ENCODE measurements at places on chromosomes 16 and 17.

DNA sequence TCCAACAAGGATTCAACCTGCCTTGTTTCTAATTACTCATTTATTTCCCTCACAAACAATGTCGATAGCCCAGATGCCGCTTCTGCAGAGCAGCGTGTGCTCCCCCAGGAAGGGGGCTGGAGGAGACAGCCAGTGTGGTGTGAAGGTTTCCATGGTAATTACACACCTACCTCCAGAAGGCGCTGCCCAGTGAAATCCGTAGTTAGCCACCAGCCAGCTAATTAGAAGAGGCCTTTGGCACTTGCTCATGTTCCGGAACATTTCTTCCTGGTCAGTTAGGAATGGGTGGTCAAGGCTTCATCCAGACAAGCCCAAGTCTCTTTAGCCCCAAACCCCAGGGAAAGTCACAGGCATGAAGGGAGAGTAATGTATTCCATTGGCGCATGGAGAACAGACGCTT, 342.5 kb upstream of the C16orf82 start:
- no peak for DNase-seq

DNA sequence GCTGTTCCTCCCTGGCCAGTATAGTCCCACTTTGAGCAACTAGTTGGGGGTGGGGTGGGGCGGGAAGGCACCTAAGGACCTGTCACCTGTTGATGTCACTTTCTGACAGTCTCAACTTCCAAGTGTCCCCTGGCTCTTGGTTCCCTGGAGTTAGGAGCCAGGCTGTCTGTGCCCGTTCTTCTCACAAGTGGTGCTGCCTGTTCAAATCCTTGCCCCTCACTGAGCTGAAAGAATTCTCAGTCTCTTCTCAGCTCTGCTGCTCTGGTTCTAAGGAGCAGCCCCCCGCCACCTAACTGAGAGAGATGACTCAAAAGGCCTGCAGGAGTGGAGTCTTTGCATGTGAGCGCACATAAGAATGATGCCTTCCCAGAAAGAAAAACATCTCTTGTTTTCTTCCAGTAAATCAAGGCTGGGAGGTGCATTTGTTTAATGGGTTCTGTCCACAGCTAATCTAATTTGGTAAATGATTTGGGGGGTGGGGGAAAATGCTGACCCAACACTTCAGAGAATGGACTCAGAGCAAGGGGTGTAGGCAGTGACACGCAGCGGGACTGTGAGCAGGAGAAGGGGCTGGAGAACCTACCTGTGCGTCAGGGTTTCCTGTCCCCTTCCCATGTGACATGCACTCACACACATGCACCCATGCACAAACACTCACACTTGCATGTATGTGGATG, 78.2 kb upstream of the NLRP1 start:
- DNase-seq: no peak

DNA sequence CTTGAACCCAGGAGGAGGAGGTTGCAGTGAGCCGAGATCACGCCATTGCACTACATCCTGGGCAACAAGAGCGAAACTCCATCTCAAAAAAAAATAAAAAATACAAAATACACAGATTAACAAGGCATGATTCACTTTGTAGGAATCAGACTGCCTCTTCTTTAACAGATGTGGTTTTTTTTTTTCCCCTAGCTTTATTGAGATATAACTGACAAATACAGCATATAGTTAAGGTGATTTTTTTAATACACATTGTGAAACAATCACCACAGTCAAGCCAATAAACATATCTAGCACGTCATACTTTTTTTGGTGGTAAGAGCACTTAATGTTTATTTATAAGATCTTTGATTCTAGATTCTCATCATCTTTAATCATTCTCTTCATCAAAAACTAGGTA, 87.8 kb downstream of the SPAG9 start:
- DNase-seq: no peak

DNA sequence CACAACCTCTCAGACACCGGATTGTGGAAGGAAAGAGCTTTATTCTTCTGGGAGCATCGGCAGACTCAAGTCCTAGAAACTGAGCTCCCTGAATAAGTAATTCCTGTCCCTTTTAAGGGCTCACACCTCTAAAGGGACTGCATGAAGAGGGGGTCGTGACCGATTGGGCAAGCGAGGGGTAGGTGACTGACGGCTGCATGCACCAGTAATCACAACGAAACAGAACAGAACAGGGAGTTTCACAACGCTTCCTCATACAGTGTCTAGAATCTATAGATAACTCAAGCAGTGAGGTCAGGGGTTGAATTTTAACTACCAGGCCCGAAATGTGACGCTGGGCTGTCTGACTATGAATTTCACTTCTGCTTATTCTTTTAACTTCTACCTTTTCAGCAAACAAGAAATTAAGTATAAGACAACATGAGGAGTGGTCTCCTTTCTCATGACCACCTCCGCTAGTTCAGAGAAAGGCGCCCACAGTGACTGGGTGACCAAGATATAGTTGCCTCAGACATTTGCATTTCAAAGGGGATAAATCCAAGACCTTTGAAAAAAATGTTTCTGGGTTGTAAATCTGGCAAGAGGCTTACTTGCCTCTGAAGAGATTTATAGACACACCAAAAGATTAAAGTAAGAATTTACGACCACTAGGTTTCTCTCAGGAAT, 88.4 kb upstream of the ATF7IP2 start:
- no peak for DNase-seq

- no peak for DNase-seq
These were observed 998 bp upstream of the TMEM11 start for GRCh38 chr17:21214777-21215541.

- DNase-seq: no peak
These were observed 8.0 kb downstream of the DLG4 start for GRCh38 chr17:7211491-7212273.

DNA sequence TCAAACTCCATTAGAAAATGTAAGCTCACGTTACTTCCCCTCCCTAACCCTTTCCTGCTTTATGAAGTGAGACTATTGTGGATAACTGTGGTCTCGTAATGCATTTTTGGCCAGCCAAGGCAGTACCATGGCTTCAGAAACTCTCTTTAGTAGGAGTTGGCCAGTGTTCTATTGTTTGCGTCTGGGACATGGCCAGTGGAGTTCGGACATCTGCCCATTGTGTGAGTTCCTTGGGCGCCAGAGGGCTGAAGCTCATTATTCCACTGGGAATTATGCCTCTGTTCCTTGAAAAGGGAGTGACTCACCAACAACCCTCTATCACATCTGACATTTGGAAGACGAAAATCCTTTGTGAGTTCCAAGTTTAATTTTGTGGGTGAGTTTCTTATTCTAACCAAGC, 319.5 kb upstream of the SOX9 start:
- DNase-seq: no peak

GRCh38 chr17:67139289-67139688, 94.9 kb downstream of the CACNG1 start:
- no peak for DNase-seq

DNA sequence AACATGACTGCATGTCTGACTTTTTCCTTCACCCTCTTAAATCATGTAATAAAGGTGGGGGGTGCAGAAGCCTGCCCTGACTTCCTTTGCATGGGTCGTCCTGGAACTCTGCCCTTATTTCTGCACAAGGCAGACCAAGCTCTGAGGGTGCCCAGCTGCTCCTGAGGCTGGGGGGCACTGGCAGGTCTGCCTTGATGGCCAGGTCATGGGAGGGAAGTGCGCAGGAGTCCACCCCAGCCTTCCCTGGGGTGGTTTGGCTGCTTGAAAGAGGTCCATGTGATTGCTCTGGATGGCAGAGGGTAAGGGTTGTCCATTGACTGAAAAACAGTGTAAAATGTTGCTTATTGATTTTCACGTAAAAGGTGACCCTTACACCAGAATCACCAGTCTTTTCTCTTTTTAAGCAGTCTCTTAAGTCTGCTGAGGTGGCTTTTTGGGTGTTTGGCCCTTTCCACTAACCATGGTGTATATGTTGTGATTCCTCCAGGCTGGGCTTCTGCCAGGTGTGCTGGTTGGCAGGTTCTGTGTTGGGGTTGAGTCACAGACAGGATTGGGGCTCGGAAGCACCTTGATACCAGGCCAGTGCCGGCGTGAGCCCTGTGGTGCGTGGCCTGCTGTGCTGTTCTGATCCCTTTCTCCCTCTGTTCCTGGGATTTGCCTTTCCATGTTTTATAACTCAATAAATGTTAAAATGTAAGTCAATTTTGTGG, 19.4 kb downstream of the DHX38 start:
- DNase-seq: no peak

GRCh38 chr17:40615068-40615840, 32.4 kb downstream of the SMARCE1 start:
- no peak for DNase-seq

- DNase-seq: no peak
These were observed 14.9 kb upstream of the HS3ST4 start for GRCh38 chr16:25676820-25677219.

DNA sequence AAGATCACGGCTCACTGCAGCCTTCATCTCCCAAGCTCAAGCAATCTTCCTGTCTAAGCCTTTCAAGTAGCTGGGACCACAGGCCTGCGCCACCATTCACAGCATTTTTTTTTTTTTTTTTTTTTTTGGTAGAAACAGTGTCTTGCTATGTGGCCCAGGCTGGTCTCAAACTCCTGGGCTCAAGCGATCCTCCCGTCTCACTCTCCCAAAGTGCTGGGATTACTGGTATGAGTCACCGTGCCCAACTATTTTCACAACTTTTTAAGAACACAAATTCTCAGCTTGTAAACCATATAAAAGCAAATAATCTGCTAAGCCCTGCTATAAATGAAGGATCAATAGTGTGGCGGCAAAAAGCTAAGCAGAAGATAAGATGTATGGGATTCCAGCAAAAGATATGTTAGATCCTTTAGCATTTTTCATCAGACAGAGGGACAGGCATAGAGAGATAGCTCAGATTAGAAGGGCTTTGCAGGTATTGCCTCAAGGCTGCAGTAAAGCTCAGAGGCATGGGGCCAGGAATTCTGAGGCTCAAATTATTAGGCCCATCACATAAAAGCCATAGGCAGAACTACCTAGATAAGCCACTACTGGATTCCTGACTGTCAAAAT, 55.1 kb downstream of the EMP2 start:
- no peak for DNase-seq

All from activated T-helper 1 cell treated with Interleukin-2 at 50 U/mL for 16 hours (primary cell).